ENCODE measurements at places on chromosomes 13 and 19.

- no peak for DNase-seq
Observed at GRCh38 chr19:6519289-6519688, 11.5 kb upstream of the TNFSF9 start.

GRCh38 chr19:376111-376470, 31.5 kb upstream of the MIER2 start:
- no peak for DNase-seq

GRCh38 chr19:1851654-1852580, 3.6 kb upstream of the REXO1 start:
- peak; percentile 70 for DNase-seq

- DNase-seq, result no peak
Observed at GRCh38 chr19:39708594-39708993, 4.3 kb downstream of the LGALS14 start.

- no peak for DNase-seq
Observed at GRCh38 chr19:35975608-35976214, 19.3 kb upstream of the SDHAF1 start.

GRCh38 chr13:63393112-63393511, 1977.5 kb upstream of the PCDH20 start:
- DNase-seq, result no peak

- DNase-seq, result no peak
Observed at GRCh38 chr19:8973501-8974091, 36.6 kb downstream of the MUC16 start.

DNA sequence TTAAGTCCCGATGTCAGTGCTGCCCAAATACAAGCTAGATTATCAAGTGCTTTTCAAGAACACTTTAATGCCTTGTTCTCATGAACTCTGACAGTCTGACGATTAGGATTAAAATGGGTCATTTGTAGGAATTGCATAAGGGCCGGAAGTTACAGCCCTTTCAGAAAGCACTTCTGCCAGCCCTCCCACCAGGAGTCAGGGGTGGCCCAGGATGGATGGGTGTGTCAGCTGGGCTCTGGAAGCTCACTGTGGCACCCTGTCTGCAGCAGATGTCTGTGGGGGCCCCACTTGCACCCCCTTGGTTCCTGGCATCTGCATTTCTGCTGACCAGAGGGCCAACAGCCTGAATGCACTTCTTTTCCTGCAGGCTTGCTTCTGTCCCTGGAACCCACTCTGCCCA, 712.7 kb downstream of the UQCRFS1 start:
- no peak for DNase-seq

DNA sequence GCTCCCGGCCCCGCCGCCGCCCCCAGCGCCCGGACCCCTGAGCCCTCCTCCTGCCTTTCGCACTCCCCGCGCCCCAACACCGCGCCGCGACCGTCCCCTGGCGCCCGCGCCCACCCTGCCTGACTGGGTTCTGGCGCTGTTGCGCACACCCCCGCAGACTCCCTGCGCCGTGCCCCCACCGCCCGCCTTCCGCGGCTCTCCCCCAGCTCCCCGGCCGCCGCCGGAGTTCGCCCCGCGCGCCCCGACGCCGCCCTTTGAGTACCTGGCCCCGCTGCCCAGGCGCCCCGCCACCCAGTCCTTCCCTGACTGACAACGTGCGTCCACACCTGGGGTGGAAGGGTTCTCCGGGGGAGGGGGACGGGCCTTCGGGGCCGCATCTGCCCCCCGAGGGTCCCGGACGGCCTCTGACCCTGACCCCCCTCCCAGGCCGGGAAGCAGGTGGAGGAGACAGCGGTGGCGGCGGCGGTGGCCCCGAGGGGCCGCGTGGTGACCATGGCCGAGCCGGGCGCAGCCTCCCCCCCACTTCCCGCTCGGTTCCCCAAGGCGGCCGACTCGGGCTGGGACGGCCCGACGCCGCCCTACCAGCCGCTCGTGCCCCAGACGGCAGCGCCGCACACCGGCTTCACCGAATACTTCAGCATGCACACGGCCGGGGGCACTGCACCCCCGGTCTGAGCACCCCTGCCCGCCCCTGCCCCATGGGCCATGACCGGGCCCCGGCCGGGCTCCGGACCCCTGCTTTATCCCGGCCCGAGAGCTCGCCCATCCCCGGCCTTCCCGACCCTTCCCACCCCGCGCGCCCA, 1.4 kb upstream of the MEGF8 start:
- DNase-seq, result peak; percentile 32

- DNase-seq, result no peak
Observed at GRCh38 chr13:107202371-107203023, 634.6 kb upstream of the ARGLU1 start.

GRCh38 chr19:41334793-41335192, 18.9 kb downstream of the TGFB1 start:
- no peak for DNase-seq

- DNase-seq, result no peak
Observed at GRCh38 chr13:35693134-35693784, 216.8 kb upstream of the MAB21L1 start.

DNA sequence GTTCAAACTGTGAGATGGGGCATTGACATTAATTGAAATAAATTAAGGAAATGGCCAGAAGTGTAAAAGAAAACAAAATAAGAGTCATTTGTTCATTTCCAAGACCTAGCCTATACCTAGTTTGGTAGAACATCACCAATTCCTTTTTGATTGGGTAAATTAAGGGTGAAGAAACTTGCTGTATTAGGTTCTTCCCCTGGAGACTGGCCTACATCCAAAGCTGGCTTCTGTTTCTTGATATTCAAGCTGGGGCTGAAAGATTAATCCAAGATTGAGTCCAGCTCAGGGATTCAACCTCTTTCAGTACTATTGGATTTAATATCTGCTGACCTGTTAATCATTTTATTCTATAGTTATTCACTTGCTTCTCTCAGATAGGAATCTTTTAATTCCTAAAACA, 183.2 kb downstream of the GPC6 start:
- DNase-seq, result no peak

DNA sequence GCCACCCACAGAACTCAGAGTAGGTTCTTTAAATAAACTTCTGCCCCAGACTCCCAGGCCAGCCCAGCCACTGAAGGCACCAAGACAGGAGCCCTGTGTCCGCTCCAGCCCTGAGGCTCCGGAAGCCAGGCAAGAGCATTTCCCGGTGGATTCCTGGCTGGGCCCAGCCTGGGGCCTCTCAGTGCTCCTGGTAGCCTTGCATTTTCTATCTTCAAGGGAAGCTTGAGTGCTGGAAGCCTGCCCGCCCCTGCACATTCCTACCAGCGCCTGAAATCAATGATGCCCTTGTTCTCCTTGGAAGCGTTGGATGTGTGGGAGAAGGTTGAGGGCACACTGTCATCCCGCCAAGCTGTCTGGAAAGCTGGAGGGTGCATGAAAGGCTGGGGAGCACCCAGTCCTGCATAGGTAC, 70.3 kb downstream of the ALOX5AP start:
- DNase-seq, result no peak

- no peak for DNase-seq
Observed at GRCh38 chr13:113090415-113090770, 15.2 kb upstream of the F7 start.

DNA sequence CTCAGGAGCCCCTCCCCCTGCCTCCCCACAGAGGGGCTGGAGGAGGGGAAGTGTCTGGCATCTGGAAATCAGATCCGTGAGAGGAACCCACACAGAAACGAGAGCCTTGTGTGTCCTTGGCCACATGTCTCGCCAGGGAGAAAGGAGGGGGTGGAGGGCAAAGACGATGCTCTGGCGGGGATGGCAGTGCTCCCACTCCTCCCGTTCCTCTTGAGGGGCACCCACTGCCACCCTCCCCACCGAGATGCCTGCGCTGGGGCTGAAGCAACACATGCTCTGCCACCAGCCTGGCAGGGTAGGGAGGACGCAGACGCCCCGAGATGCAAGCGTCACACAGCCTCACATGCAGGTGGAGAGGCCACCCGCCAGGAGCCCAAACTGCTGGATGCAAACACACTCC, 2.8 kb downstream of the ADGRL1 start:
- no peak for DNase-seq

GRCh38 chr19:41997121-41997850, 3.3 kb upstream of the ATP1A3 start:
- DNase-seq, result peak; percentile 32

DNA sequence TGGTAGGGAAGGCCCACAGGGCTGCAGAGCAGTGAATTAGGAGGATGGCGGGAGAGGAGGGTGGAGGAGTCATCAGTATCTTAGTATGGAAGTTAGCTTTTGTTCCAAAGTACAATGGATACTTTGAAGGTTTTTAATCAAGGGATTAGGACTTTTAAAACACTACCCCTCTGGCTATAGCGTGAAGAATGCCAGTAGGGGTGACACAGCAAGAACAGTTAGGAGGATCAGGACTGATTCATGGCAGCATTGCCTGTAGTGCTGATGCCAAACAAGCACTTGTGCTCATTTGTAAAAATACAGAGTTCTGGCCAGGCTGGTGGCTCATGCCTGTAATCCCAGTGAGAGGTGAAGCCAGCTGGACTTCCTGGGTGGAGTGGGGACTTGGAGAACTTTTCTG, 46.2 kb downstream of the SKA3 start:
- DNase-seq, result no peak

- no peak for DNase-seq
Observed at GRCh38 chr13:75847588-75847987, 211.5 kb downstream of the LMO7 start.

Measured in CD4-positive, alpha-beta T cell treated with Interleukin-10 for 1 hour (primary cell).